ENCODE measurements at places on chromosomes 7 and 10.

GRCh38 chr7:45657890-45658715 lies 83.9 kb downstream of the ADCY1 start:
- no peak for DNase-seq

DNA sequence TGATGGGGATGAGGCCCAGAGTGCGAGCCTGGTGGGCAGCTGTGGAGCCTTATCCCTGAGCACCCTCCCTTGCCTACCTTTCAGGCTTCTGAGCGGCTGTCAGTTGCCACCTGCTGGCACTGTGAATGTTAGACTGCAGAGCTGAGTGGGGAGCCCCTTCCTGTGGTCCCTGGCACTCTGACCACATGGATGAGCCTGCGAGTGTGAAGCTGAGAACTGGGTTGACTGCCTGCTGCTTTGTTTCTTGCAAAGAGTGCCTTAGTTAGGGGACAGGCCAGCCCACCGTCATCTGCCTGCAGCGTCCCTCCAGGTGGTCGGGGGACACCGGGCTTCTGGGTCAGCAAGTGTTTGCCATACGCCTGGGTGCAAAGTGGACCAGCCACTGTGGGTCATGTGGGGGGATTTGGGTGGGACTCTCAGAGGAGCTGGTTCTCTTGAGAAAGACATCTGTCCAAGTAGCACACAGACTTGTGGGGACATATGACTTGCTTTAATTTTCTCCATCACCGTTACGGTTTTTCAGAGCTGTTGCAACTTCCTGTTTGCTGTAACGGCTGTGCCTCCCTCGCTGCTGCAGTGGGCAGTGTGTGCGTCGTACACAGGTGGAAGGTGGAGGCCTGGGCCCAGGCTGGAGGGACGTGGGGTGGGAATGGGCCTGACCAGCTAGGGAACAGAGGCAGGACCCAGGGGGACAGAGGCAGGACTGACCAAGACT lies 13.7 kb downstream of the INPP5A start:
- DNase-seq, result no peak

GRCh38 chr10:59967079-59967478 lies 60.7 kb upstream of the CCDC6 start:
- no peak for DNase-seq

GRCh38 chr10:58963723-58964124 lies 212.7 kb upstream of the PHYHIPL start:
- DNase-seq, result no peak

- DNase-seq, result no peak
These were observed 258.3 kb downstream of the SNX13 start for GRCh38 chr7:17681965-17682364.

- DNase-seq, result no peak
These were observed 1.4 kb downstream of the CCNJ start for GRCh38 chr10:96044736-96045135.

GRCh38 chr7:29130096-29130495 lies 16.2 kb downstream of the CPVL start:
- DNase-seq, result no peak

GRCh38 chr7:116886543-116887156 lies 24.3 kb downstream of the CAPZA2 start:
- DNase-seq, result no peak

DNA sequence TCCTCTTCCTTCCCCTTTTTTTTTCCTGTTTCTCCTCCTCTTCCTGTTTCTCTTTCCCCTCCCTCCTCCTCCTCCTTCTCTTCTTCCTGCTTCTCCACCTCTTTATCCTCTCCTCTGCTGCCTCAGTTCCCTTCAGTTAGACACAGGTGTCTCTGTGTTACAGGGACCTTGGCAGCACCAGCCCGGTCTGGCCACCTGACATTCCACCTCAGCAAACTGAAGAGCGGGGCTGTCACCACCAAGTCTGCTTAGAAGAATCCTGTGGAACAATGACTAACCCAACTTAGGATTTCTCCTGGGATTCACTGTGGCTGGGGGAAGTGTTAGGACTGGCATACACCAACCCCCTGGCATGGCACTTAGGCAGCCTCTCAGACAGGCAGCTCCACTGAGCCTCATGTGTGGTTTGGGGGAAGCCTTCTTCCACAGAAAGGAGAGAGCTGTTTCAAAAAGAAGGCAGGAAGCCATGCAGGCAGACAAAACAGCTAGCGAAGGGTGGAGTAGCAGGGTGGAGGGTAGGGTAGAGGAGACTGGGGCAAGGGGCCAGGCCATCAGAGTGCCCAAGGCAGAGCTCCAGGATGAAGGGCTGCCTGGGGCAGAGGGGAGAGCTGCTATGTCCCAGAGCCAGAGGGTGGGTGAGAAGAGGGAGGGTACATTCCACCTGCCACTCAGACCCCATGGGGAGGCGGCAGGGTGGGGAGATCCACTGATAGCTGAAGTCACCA lies 13.2 kb upstream of the GDF10 start:
- DNase-seq, result no peak

DNA sequence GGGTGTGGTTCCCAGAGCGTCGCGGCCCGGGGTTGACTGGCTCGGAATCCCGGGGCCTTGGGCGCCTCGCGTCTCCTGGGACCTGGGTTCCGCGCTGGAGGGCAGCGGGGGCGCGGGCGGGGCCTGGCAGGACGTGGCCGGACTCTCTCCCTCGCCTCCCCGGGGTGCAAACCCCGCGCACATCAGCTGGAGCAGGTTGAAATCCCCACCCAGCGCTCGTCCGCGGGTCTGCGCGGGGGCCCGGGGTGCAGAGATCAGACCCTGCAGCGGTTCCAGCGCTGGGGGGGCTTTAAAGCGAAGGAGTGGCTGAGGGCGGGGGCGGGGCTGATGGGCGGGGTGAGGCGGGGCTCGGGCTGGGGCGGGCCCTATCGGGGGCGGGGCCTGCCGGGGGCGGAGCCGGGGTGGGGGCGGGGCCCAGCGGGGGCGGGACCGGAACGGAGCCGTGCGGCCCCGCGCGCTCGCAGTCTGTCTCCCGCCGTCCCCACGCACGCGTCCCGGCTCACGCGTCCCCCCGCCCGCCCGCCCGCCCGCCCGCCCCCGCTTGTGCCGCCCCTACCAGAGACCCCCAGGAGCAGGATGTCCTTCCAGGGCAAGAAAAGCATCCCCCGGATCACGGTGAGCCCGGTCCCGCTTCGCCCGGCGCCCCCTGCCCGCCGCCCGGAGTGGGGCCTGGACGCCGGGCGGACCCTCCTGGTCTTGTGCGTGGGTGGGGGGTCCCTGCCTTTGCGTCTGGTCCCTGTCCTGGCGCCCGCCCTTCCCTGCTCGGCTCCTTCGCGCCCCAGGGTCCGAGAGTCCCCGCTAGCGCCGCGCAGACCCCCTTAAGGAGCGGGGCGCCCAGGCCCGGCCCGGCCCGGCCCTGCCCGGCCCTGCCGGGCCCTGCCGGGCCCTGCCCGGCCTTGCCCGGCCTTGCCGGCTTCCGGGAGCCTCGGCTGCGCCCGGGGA lies at the start of gene DPYSL4:
TSS of gene DPYSL4 (plus strand) at position 461 of the 942 bp plus-strand sequence. CDS start at position 577, 116 bp downstream.
- DNase-seq, result peak; percentile 12

GRCh38 chr7:103962070-103962469 lies 27.4 kb downstream of the RELN start:
- DNase-seq, result no peak

- no peak for DNase-seq
These were observed 246.2 kb downstream of the MAD1L1 start for GRCh38 chr7:1986366-1987083.

- no peak for DNase-seq
These were observed 123.7 kb downstream of the CUL2 start for GRCh38 chr10:34966451-34966850.

GRCh38 chr10:22702348-22702747 lies 12.0 kb downstream of the PIP4K2A start:
- DNase-seq, result no peak

Measured in stimulated activated CD8-positive, alpha-beta memory T cell treated with anti-CD3 and anti-CD28 coated beads, Interleukin-12 subunit alpha, Interleukin-12 subunit beta, amount 100 ng/mL, for 4 hours (primary cell).